ENCODE measurements at places on chromosomes 6 and 20.

GRCh38 chr6:40885139-40885774, 153.8 kb downstream of the UNC5CL start:
- no peak for DNase-seq

- peak; percentile 53 for DNase-seq
Observed at GRCh38 chr6:110687326-110687725, 127.9 kb downstream of the CDK19 start.

DNA sequence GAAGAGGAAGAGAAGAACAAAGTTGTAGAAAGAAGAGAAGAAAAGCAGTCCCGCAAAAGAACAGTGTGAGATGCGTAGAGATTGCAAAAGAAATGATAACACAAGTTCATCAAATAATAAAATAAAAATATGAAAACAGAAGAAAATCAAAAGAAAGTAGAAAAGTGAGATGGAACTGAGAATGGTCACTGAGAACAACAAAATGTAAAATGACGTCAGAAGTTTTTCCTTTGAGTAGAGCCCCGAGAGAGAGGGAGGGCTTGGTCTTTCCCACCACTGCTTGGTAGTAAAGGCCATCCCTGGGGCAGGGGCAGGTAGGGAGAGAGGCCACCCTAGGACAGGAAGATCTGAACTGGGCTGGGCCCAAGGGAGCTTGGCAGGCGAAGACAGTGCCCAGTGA, 533.7 kb downstream of the QKI start:
- no peak for DNase-seq

- no peak for DNase-seq
Observed at GRCh38 chr6:123022975-123023374, 26.9 kb downstream of the CLVS2 start.

DNA sequence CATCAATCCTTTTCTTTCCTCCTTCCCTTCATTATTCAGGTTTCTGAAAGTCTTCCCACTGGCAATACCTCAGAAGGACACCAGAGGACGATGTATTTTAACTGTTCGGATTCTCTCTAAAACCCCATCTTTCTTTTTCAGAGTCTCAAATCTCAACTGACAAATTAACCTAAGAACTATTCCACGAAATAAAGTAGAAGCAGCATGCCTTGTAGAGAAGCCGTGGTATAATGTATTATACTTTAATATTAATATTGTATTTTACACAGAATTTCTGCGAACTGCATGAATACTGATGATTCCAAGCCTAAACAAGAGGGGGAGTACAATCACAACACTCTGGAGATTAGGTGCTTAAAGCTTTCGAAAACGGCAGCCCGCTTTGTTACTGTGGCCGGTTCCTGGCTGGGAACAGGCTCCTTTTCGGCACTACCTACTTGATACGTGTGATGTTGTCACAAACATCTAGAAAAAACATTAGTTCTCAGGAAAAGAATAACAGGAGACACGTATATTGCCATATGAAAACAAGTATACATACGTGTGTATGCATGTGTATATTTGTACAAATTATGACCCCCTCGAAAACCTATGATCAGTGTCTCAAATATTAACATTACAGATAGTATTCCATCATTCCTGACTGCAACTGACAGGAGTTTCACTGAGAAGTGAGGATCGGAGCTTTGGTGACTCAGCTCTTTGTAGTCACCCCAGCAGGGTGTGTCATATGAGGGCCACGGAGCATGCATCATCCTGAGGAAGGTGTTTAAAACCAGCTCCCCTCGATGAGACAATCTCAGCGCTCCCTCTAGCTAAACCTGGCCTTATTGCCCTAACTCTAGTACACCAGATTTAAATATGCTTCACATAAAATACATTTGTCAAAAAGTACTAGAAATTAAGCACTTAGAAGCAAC, 319.7 kb upstream of the TCF21 start:
- peak; percentile 56 for DNase-seq

- no peak for DNase-seq
Observed at GRCh38 chr6:122677406-122677805, 67.2 kb downstream of the PKIB start.

GRCh38 chr6:26464014-26464413, 6.3 kb downstream of the BTN2A1 start:
- DNase-seq = peak; percentile 11

All from endothelial cell of umbilical vein (primary cell).